ENCODE measurements at places on chromosomes 16 and 17.
A peak's percentile ranks its signal among the peaks of the same experiment; 100 is the strongest.

DNA sequence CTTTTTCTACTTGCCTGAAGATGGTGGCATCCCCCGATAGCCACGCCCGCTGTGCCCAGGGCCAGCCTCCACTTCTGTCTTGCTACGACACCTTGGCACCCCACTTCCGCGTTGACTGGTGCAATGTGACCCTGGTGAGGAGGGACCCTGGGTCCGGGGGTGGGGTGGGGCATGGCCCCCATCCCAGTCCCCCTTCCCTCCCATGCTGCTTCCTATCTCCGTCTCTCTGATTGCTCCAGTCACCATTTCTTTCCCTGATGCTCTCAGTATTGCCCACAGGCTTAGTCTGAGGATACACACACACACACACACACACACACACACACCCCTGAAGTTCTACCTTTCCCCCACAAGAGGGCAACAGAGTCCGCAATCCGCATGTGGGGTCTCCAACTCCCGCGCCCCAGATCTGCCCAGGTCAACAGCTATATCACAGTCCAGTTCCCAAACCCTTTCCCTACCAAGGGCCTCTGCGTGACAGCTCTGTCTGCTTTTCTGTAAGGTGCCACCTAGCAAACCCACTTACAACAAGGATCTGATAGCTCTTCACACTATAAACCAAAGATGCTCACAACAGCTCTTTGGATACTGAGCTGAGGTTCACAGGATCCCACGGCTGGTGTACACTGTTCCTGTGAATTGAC, 3.4 kb downstream of the SGCA start:
- DNase-seq = peak; percentile 78

- no peak for DNase-seq
These were observed 5.4 kb downstream of the SLC12A3 start for GRCh38 chr16:56870276-56870888.

DNA sequence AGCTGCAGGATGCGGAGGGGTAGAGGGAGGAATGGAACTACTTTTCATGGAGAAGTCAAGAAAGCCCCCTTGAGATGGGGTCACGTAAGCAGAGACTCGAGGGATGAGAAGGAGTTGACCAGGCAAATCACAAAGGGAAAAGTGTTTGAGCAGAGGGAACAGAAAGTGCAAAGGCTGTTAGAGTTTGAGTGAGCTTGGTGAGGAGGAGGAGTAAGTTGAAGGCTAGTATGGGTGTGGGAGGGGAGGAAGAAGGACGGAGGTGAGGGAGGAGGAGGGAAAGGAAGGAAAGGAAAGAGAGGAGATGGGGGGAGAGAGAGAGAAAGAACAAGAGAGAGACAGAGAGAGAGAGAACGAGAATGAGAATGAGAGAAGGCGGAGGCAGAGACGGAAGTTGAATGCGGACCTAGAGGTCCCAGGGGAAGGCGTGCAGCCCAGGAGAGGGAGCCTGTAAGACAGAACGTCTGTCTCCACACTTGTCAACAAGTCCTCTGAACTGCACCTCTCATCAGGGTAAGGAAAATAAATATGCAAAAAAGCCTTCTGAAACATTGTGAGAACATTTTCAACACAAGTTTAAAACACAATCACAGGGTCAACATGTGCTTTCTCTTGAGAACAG, 279.8 kb upstream of the EEF2KMT start:
- DNase-seq = no peak

DNA sequence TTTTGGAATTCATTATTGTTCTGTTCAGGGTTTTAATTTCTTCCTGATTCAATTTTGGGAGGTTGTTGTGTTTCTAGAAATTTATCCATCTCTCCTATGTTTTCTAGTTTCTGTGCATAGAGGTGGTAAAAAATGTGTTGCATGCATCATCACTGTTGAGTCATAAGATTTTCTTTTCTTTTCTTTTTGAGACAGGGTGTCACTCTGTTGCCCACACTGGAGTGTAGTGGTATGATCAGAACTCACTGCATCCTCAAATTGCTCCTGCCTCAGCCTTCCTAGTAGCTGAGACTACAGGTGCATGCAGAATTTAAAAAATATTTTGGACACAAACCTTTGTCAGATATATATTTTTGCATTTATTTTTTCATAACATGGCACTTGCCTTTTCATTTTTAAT, 184.8 kb downstream of the BCAS3 start:
- DNase-seq = no peak

GRCh38 chr17:66353937-66354401, 51.6 kb downstream of the PRKCA start:
- DNase-seq = no peak

- DNase-seq = no peak
These were observed 47.7 kb upstream of the XYLT1 start for GRCh38 chr16:17518441-17518840.

DNA sequence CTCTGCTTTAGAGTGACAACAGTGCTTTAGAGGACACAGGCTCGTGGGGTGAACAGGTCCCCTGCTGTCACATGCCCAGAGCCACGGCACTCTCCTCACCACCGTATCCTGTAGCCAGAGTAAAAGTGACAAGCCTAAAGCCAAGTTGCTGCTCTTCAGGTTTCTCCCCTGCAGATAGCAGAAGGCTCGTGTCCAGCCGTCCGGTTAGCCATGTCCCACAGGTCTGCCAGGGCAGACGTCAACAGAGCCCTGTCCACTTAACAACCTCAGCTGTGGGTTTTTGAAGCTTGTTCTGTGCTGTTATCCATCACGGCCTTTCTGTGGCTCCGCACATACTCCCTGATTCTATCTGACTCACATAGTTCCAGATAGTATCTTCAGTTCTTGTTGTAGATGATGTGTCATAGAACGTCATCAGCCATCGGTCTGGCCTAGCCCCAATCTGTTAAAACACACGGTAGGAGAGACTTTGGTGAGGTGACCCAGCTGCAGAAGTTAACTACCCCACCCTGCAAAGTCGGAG, 100.7 kb downstream of the SOCS1 start:
- no peak for DNase-seq

GRCh38 chr16:1468426-1468810, 6.4 kb downstream of the CLCN7 start:
- DNase-seq = no peak

DNA sequence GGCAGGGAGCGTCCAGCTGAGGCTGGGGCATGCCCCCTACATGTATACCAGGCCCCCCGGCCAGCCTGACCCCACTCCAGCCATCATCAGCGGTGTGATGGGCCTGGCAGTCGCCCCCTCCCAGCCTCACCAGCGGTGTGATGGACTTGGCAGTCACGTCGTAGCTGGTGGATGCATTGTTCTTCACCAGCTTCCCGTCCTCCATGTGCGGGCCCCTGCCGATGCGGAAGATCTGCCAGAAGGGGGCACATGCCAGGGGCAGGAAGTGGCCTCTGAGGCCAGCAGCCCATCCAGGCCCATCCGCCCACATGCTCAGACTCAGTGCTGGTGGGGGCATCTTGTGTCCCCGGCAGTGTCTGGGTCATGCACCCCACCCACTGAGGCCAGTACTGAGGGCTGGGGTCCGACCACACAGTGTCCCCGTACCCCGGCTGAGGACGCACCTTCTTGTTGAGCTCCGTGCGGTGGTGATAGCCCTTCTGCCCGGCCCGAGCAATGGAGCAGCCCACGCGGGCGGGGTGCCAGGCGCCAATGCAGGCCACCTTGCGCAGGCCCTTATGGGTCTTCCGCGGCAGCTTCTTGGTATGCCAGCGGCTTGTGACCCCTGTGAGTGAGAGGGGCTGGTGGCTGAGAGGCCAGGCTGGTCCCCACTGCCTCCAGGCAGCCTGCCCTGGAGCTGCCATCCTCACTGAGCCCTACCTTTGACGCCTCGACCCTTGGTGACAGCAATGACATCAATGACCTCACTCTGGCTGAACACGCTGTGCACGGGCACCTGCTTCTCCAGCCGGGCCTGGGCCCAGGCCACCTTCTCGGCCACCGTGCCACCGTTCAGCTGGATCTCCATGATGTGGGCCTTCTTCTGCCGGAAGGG, 3.7 kb upstream of the MSRB1 start:
- DNase-seq = no peak

DNA sequence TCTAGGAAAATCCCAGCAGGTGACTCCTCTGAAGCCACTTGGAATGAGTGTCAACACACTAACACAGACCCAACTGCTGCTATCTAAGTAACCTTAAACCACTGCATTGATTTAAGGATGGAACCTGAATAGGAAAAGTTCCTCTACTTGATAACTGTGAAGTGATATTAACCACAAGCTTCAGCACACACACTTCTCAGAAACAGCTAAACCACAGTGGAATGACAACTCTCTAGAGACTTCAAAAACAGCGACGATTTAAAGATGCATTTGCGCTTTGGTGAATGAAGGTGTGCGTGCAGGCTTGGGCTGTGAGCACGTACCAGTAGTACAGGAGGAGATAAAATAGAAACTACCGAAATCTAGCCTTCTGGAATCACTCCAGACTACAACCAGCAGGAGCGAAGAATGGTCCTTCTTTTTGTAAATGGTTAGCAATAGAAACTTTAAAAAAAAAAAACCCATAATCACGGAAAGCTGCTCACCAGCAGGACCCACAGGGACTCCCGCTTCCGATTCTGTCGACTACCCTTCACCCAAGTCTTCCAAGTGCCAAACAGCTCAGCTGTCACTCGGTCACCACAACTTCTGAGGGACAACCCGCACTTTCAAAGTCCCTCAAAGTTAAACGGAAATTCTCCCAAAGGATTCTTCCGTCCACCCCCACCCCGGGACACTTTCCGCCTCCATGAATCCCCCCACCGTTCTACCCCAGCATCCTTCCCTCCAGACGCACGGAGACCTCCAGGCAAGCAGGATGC, 137.7 kb upstream of the CORO6 start:
- peak; percentile 69 for DNase-seq

DNA sequence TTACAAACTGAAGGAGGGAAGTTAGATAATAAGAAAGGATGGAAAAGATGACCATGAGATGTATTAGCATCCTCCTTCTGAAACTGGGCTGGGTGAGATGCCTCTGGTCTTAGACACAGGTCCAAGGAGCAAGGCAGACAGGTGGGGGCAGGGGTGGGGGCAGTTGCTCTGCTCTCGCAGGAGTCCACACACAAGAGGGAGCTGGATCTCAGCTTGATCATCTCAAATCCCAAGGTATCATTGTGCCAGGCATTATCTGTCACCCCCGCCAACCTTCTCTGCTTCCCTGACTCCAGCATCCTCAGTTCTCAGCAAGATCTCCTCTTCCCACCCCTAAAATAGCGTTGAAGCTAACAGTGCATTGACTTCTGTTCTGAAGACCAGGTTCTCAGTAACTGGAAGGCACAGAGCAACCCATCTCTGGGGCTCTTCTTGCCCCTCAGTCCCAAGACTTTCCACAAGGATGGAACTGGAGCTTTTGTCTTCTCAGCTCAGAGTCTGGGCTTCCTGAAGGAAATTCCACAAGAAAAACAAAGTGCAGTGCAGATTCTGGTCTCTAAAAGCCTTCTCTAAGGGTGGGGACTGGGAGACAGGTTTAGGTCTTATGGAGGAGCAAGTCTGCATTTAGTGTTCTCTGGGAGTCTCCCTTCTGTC, 1.6 kb downstream of the FLOT2 start:
- DNase-seq = no peak

DNA sequence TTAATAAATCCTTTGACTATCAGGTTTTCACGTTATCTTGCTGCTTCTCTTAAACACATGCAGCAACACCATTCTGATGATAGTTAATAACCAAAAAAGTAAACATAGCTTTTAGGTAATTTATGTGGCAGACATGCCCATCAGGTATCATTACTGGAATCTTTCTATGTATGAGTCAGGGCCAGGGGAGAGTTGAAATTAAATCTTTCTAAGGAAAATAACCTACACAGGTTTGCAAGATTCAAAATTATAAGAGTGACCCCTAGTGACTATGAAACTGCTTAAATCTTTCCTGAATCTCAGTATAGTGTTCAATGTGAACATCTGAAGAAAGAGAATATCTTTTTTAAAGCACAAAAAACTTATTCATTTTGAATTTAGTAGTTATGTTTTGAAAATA, 666.6 kb downstream of the CDH11 start:
- no peak for DNase-seq

DNA sequence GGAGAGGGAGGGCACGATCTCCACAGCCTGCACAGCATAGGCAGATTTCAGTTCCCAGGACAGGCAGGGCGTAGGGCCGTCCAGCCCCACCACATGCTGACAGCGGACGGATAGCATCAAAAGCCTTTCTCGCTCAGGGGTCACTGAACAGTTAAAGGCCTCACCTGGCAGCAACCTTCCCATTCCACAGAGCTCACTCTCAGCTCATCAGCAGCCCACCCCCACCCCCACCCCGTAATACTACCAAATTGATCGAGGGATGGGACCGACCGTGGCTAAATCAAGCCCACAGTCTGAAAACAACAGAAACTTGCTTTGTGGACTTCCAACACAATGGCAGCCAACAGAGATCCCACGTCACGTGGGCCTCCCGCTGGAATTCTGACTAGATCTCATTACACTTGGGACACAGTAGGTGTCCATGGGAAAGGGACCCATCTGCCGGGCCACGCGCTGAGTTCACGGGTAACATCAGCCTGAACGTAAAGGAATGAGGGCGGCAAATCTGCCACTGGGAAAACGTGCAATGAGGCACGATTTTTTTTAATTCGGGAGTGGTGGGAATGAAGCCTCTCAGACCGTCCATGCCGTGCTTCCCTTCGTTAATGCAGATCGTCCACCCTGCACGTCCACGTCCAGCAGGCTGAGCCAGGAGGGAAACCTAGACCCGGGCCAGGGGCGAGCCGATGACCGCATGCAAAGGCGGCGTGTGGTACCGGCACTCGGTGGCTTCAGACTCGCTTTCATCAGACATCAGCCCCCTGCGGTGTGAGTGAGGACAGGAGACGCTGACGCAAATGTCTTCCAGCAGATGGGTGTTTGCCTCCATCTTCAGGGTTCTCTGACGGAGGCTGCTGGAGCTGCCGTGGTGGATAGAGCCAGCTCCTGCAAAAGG, 92.1 kb downstream of the TBC1D16 start:
- DNase-seq = no peak

DNA sequence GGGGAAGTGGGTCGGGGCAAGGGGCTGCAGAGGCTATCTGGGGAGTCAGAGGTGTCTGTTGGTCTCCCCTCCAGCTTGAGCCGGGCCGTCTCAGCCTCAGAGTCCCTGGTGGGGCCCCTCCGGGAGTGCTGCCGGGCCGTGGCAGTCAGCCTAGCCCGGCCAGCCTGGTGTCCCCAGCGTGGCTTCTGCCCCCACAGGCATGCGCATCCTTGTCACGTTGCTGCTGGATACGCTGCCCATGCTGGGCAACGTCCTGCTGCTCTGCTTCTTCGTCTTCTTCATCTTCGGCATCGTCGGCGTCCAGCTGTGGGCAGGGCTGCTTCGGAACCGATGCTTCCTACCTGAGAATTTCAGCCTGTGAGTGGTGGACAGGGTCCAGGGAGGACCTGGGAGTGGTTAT, 11.2 kb downstream of the CACNA1G start:
- no peak for DNase-seq

GRCh38 chr17:45276031-45276430, 14.1 kb upstream of the SPATA32 start:
- no peak for DNase-seq

GRCh38 chr17:80384078-80384960, 30.6 kb upstream of the ENDOV start:
- no peak for DNase-seq
